ENCODE measurements at places on chromosomes 6 and 20. TPM values are rescaled to one million over a fixed set of nuclear protein-coding genes. Genes with fewer than 3 reads are reported as not detected.
A peak's percentile ranks its signal among the peaks of the same experiment; 100 is the strongest.

GRCh38 chr6:35401514-35401913, 50.6 kb upstream of the FANCE start:
- DNase-seq, result no peak

DNA sequence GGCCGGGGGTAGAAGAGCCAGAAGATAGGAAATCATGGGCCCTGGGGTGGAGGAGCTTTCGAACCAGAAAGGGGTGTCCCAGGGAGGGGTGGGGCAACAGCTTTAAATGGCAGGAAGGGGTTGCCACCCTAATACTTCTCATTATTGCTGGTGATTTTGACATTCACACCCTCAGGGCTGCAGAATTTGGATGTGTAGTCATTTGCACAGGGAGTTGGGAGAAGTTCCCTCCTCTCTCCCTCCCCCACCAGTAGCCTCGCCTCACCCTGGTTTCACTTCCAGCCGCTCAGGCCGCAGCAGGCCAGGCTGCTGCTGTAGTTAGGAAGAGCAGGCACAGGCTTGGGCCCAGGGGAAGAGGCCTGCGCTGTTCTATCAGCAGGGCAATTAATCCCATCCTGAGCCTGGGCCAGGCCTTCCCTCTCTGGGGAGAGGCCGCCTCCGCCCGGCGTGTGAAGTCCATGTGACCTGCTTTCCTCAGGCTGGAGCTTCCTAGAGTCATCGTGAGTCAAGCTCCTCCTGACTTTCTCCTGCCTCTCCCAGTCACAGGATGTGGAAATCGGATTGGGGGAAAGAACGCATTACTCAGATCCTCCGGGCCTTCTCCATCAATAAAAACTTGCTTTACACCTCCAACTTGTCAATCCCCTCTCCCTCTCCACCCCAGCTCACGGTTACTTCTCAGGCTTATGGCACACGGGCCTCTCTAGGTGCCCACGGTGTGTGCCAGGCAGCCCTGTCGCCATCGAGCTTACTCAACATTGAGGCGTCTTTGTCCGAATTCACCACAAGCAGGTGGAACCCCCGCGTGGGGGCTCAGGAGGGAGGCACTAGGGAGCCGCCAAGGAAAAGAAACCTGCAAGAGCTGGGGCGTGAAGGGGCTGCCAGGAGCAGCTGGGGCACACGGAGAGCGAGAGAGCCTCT, 7.8 kb downstream of the ADTRP start:
- peak; percentile 93 for DNase-seq

GRCh38 chr20:13121840-13122515, 99.1 kb upstream of the ISM1 start:
- DNase-seq, result no peak

The TAF4 gene
- total RNA-seq, result 15.2 TPM

The PHF10 gene
- 62.4 TPM for total RNA-seq

DNA sequence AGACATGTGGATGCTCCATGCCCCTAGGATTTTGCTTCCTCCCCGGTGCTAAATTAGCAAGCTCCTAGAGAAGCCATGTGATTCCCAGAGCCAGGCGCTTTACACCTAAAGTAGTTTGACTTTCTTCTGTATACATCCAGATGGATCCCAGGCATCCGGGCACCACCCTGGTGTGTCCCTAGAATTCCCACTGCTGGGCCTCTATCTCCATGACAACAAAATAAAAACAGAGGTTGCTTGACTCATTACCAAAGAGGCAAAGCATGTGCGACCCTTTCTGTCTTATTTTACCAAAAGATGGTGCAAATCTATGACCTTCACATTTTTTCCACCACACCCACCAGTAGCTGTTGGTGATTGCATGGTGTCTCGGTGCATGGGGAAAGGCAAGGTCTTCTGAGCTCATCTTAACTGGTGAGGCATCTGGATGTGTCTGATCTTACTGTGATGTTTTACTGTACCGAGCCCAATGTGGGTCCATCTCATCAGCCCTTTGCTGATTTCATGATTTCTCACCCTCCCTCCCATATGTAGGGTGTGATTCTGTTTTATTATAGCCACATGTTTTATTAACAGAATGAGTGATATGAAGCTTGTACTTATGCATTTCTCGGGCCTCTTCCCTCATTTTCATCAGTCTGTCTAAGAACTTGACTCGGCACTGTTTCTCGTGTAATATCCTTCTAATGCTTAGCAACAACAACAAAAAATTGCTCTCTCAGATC, 27.4 kb upstream of the VAPB start:
- DNase-seq, result no peak

The MUCL3 gene
- total RNA-seq, result not detected

The CYP39A1 gene
- total RNA-seq, result not detected

GRCh38 chr6:45800911-45801310, 214.7 kb downstream of the CLIC5 start:
- no peak for DNase-seq

- no peak for DNase-seq
Measured at GRCh38 chr20:33234050-33234449, 1.7 kb upstream of the BPIFA1 start.

GRCh38 chr6:156780962-156781853, 4.0 kb downstream of the ARID1B start:
- no peak for DNase-seq

DNA sequence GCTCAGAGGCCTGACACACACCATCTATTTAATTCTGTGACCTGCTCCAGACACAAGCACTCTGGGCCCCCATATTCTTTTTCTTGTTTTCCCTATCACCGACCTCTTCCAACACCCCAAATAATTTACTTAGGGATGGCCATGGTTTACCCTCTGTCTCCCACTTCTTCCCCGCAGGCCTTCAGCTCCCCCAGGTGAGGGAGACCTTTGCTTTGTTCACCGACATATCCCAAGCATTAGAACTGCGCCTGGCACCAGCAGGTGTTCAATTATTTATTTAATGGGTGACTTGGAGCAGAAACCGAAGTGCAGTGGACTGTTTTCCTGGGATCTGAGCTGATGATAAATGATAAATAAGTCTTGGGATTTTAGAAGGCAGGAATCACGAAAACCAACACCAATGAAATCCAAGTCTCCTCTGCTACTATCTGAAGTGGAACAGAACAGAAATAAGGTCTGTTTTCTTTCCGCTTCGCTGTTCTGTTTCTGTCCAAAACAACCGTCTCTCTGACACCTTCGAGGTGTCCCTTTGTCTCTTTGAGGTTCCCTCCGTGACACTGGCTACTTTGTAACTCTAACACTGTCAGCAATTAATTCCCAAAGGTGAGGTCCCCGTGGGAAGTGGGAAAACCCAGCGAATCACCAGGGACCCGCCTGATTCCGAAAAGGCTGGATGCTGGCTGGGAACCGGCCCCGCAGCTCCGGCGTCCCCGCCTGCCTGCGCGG, 1.1 kb upstream of the RIN2 start:
- no peak for DNase-seq

DNA sequence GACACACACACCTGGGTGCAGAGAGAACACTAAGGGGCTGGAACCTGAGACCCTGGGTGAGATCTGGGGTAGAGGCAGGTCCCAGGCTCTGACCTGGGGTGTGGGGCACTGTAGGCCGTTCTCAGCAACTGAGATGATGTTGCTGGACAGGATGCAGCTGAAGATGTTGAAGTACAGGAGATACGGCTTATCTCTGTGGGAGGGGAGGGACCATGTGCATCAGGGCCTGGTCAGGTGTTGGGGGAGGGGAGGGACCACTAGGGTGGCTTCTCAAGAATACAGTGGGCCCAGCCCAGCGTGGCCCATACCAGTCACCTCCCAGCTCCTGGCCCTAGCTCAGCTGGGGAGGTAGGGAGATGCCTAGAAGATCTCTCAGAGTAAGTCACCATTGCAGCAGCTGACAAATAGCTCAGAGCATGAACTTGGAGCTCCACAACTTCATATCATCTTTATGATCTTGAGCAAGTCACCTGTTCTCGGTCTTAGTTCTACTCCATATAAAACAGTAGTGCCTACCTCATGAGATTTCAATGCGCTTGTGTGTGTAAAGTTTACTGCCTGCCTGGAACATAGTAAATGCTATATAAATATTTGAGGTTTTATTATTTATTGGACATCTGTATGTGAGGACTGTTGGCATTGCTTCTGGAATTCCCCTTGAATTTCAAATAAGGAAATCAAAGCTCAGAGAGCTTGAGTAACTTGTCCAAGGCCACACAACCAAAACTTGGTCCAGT, 3.8 kb downstream of the SLC44A4 start:
- DNase-seq, result no peak

GRCh38 chr6:117521791-117522502, 39.5 kb downstream of the DCBLD1 start:
- peak; percentile 47 for DNase-seq

GRCh38 chr6:166467436-166468000, 84.8 kb upstream of the MPC1 start:
- DNase-seq, result no peak

The AIF1 gene
- not detected for total RNA-seq

GRCh38 chr6:135014353-135014832, 40.2 kb downstream of the HBS1L start:
- DNase-seq, result no peak

The OR12D3 gene
- not detected for total RNA-seq

The FOXC1 gene
- total RNA-seq, result 15.9 TPM

- DNase-seq, result no peak
Measured at GRCh38 chr20:19336631-19337030, 124.2 kb downstream of the SLC24A3 start.

DNA sequence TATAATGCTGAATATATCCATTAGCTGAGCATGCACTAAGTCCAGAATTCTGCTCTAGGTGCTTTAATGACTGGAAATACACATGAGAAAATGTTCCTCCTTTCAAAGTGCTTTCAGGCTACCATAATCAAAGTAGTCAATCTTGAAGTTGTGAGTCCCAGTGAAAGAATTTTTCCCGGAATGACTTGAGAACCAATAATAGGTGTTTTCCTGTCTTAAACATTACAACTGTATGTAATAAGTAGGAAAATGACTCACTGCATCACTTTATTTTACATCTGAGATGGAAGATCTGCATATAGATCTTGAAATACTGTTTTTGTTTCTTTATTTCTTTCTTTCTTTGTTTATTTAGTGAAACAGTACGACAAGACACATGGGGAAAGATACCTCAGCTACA, 437.4 kb upstream of the JAG1 start:
- DNase-seq, result peak; percentile 56

DNA sequence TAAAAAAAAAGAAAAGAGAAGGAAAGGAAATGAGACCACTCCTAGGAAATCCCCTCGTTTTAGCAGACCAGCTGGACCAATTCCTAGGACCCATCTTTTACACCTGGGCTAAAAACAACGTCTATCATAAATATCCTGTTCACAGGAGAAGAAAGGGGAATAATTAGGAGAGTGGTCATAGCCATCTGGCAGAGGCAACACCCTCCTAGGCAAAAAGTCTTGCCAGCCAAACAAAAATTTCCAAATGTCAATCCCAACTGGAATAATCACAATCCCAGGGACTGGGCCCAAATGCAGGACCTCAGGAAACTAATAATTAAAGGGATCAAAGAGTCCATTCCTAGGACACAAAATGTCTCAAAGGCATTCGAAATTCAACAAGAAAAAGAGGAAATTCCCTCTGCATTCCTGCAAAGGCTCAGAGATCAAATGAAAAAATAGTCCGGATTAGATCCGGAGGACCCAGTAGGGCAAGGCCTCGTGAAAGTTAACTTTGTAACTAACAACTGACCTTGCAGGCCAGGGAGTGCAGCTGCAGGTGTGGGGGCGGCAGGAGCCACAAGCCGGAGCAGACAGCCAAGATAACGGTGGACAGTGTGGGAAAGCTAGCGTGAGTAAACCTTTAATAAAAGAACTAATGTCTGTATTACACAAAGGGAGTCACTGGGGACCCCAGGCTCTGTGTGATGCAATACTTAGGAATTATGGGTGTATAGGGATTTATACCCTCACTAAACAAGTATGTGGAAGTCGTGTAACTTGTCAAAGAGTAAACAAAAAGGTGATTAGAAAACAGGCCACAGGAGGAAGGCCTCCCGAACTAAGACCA, 11.7 kb downstream of the LCA5 start:
- no peak for DNase-seq

DNA sequence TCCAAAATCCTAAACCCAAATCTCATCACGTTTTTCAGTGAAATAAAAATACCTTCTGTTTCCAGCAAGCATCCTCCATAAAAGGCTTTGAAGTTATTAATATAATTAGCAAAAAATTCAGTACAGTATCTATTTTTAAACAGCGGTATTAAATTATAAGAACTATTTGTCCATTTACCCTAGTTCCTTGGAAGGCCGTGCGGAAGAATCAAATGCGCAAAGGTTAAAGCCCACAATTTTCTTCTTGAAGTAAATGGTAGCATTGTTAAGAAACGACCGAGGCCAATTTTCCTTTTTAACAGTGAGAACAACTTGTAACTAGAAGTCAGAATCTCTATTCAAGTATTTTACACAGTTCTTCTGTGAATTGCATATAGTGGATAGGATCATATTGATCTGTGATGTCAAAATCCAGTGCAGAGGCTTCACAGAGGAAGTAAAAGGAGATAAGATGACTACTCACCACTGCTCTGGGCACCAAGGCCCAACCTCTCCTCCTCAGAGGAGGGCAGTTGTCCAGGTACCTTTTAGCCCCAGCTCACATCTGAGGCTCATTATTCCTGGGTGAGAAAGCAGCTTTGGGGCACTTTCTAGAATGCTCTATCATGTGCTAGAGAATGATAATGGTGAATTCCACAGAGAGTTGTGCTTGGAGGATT, 36.3 kb downstream of the TNFAIP3 start:
- DNase-seq, result no peak

GRCh38 chr6:16345449-16346330, 107.3 kb downstream of the GMPR start:
- DNase-seq, result peak; percentile 89

The PGC gene
- not detected for total RNA-seq

GRCh38 chr6:116971959-116972358, 94.9 kb downstream of the RFX6 start:
- DNase-seq, result peak; percentile 37

DNA sequence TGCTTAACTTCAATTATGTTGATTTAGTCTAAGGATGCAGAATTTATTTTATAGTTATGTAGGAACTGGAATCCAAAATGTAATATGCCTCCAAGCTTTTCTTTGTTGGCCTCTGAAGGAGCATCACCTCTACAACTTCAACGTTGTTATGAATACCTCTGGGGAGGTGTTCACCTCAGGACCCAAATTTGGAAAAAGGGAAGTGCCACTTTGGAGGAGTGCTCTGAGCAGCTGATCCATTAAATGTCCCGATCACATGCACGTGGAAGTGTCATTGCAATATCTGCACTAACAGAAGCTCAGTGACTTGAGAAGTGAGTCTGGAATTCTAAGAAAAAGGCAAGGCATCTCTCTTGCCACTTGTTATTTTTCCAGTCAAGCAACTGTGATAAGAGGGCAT, 22.2 kb upstream of the SLC17A3 start:
- no peak for DNase-seq

The TMEM170B gene
- total RNA-seq, result 4.1 TPM

All from endothelial cell of umbilical vein (primary cell).